ENCODE measurements at places on chromosomes 16 and 17.

GRCh38 chr16:23416816-23417215, 36.2 kb downstream of the COG7 start:
- no peak overlapping the region for H3K4me3 ChIP-seq
- H3K27ac ChIP-seq = no peak overlapping the region
- no peak for DNase-seq
- H3K27me3 ChIP-seq = no peaks in the 10 kb centered on the region

DNA sequence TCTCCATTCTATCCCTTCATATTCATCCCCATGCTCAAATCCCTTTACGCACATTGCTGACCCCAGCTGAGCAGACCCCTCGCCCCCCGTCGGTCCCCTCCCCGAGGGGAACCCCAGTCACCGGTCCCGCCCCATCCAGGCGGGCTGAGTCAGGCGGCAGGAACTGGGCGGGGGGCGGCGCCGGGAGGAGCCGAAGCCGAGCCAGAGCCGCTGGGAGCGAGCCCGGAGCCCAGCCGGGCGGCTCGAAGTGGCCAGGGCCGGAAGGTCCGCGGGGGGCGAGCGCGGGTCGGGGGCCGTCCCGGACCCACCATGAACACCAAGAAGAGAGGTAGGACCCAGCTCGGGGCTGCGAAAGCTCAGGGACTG, 8.6 kb downstream of the RIPOR1 start:
- peak overlapping the region; percentile 79 for H3K27ac ChIP-seq
- H3K36me3 ChIP-seq = peaks cover 2% of the 10 kb centered on the region
- H3K4me3 ChIP-seq = peak overlapping the region; percentile 78
- H3K27me3 ChIP-seq = peaks cover 11% of the 10 kb centered on the region

DNA sequence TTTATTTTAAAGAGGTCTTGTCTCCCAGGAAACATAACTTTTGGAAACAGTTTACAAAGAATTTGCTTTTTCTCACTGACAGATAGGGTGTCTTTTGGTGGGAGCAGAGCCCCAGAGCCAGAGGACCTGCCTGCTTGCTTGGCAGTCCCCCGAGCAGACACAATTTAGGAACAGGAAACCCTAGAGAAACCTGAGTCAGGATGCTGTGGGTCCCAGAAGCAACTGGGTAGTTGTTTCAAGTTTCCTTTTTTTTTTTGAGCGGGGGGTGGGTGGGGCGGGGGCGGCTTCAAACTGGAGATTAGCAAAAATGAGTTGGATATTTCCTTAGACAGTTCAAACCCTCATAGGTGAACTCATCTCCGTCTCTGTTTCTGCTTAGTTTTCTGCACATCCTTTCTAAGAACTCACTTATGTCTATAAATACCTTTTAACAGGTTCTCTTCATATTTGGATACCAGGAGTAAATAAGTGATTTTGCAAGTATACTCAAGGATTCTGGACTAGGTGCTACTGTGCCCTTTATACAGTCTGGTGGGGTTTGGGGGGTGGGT, 135.1 kb downstream of the PRKCA start:
- no peak for DNase-seq
- H3K4me3 ChIP-seq = no peak overlapping the region
- no peaks in the 10 kb centered on the region for H3K27me3 ChIP-seq
- peaks cover 54% of the 10 kb centered on the region for H3K4me1 ChIP-seq
- H3K36me3 ChIP-seq = peaks cover 25% of the 10 kb centered on the region

DNA sequence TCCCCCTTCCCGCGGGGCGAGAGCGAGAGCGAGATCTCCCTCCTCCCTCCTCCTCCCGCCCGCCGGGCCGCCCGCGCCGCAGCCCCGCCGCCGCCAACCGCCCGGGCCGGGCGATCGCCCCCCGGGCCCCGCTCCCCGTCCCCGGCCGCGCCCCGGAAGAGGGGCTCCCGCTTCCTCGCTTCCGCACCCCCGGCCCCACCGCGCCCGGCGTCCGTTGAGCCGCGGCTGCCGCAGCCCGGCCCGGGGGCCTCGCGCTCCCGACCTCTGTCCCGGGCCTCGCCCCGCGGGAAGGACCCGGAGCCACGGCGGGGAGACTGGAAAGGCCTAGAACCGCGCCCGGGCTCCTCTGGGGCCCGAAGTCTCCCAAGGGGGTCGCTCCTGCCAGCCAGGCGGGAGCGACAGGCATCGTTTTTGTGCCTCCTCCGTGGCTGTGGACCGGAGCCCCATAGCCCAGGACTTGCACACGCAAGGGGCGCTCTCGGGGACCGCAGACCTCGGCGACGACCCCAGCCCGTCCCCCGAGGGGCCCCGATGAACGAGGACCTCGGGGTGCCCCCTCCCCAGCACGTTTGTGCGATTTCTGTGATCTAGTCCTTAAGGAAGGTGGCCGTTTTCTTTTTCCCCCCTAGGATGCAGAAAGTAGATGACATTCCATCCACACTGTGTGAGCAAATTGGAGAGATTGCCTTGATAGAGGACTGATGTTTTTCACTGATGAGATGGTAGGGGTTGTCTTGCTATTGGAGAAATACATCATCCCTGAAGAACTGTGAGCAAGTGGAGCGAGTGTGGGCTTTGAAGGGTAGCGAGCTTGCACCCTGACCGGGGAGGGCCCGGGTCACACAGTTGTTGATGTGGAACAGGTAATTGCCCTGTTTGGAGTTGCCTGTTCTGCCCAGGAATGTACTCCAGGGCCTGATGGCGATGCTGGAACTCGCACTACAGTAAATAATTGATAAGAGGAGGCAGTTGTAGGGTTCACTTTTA, 611 bp downstream of the BANP start:
- H3K27me3 ChIP-seq = peaks cover 2% of the 10 kb centered on the region
- peak overlapping the region; percentile 98 for H3K4me3 ChIP-seq
- H3K36me3 ChIP-seq = peaks cover 15% of the 10 kb centered on the region
- H3K27ac ChIP-seq = peak overlapping the region; percentile 100
- peaks cover 67% of the 10 kb centered on the region for H3K4me1 ChIP-seq
- DNase-seq = no peak

- H3K36me3 ChIP-seq = no peaks in the 10 kb centered on the region
- H3K4me1 ChIP-seq = peaks cover 43% of the 10 kb centered on the region
- peak overlapping the region; percentile 41 for H3K4me3 ChIP-seq
- no peaks in the 10 kb centered on the region for H3K27me3 ChIP-seq
- peak overlapping the region; percentile 72 for H3K27ac ChIP-seq
- no peak for DNase-seq
Observed at GRCh38 chr17:76998839-76999238, 130.6 kb downstream of the MGAT5B start.

- peaks cover 2% of the 10 kb centered on the region for H3K27me3 ChIP-seq
- H3K36me3 ChIP-seq = no peaks in the 10 kb centered on the region
- peak overlapping the region; percentile 80 for H3K4me3 ChIP-seq
- DNase-seq = peak; percentile 83
Observed at GRCh38 chr17:36722121-36722902, 120.9 kb downstream of the MRM1 start.

GRCh38 chr17:70368011-70368410, 198.7 kb downstream of the KCNJ2 start:
- no peak for DNase-seq
- H3K27ac ChIP-seq = no peak overlapping the region
- no peaks in the 10 kb centered on the region for H3K36me3 ChIP-seq

DNA sequence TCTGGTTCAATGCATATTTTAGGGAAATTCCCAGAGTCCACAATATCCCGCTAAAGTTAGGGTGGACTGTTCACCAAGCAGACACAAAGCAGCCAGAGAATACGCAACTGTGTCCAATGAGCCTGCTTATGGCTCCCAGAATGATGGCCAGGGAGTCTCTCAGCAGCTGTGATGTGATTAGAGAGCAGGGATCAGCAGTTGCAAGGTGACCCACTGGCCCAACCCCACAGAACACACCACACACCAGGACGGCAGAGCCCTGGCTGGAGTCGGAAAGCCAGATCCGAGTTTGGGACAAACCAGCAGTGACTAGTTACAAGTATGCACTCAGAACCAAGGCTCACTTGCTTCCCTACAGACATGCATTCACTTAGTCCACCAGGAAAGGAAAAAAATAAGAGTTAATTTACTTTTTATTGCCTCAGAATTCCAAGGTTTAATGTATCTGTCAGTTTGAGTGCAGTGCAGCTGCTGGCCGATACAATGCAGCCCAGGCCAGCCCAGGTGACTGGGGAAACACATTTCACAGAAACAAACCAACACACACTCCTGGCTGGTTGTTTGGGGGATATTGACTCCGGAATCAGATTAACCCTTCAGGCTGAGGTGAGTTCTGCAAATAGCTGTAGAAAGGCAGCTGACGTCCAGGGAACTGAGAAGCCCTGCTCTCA, 121.7 kb downstream of the HIC1 start:
- H3K27ac ChIP-seq = no peak overlapping the region
- H3K4me1 ChIP-seq = peaks cover 2% of the 10 kb centered on the region
- no peak for DNase-seq
- H3K4me3 ChIP-seq = no peak overlapping the region

DNA sequence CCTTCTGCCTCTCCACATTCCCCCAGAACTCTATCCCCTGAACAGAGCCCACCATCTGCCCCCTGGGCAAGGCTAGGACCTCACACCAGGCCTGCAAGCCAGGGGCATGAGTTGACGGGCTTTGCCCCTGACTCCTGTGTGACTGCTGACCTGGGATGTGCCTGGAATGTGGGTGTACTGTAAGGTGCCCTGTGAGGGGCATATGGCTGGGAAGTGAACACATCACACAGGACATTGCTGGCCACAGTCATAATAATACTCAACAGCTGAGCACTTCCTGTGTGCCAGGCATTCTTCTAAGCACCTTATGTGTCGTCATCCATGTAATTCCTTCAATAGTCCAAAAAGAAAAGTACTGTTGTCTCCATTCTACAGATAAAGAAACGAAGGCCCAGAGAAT, 13.3 kb downstream of the CES4A start:
- H3K36me3 ChIP-seq = no peaks in the 10 kb centered on the region
- H3K27ac ChIP-seq = no peak overlapping the region
- peaks cover 13% of the 10 kb centered on the region for H3K4me1 ChIP-seq
- H3K27me3 ChIP-seq = no peaks in the 10 kb centered on the region
- H3K4me3 ChIP-seq = no peak overlapping the region
- DNase-seq = no peak

DNA sequence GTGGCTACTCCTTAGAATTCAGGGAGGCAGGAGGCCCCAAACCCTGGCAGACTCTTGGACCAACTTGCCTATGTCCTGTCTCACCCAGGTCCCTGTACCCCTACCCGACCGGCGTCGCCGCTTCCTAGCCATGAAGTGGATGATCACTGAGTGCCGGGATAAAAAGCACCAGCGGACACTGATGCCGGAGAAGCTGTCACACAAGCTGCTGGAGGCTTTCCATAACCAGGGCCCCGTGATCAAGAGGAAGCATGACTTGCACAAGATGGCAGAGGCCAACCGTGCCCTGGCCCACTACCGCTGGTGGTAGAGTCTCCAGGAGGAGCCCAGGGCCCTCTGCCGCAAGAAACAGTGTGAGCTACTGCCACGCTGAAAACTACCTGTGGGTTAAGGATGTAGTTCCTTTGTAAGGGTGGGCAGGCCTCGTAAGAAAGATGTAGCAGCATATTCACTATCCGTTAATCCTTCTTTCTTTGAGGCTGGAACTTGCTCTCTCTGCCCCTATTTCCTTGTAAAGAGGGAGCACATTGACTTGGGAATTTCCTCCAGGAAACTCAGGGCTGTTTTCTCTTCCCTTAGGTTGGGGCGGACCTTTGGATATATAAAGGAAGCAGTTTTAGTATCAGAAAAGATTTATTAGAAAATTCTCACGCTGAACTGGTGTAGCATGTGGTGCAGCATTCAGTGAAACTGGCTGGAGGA, 4.1 kb downstream of the MRPS7 start:
- no peak overlapping the region for H3K27ac ChIP-seq
- peaks cover 23% of the 10 kb centered on the region for H3K4me1 ChIP-seq
- H3K27me3 ChIP-seq = no peaks in the 10 kb centered on the region
- H3K4me3 ChIP-seq = no peak overlapping the region
- DNase-seq = no peak

- peaks cover 84% of the 10 kb centered on the region for H3K4me1 ChIP-seq
- H3K27me3 ChIP-seq = peaks cover 62% of the 10 kb centered on the region
- H3K36me3 ChIP-seq = peaks cover 17% of the 10 kb centered on the region
- H3K27ac ChIP-seq = peak overlapping the region; percentile 42
- peak overlapping the region; percentile 93 for H3K4me3 ChIP-seq
Observed at GRCh38 chr17:8122422-8122923, 1.4 kb downstream of the HES7 start.

DNA sequence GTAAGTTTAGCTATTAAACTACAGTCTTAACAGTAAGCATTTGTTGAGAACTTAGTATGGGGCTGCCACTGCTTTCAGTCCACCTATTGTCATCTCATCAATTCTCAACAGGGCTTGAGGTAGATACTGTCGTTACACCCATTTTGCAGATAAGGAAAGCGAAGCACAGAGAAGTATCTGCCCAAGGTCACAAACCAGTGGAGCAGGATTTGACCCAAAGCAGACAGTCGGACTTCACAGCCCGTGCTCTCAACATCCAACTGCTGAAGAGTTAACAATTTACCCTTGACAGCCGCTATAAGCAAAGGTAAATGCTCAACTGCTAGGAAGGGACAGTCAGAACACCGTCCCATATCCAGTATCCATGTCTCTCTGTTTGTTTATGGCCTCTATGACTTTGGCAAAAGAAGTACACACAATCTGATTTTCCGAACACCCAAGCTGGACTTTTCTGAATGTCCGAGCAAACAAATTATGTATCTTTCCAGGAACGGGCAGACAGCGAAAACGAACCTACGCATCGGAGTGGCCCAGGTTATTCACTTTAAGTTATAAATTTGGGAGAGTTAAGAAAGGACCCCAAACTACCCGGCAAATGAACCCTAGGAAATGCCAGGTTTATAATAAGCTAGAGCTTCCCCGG, 1.2 kb downstream of the SIAH1 start:
- no peak for DNase-seq
- peaks cover 11% of the 10 kb centered on the region for H3K36me3 ChIP-seq
- peak overlapping the region; percentile 95 for H3K27ac ChIP-seq
- H3K27me3 ChIP-seq = no peaks in the 10 kb centered on the region
- H3K4me3 ChIP-seq = peak overlapping the region; percentile 98

DNA sequence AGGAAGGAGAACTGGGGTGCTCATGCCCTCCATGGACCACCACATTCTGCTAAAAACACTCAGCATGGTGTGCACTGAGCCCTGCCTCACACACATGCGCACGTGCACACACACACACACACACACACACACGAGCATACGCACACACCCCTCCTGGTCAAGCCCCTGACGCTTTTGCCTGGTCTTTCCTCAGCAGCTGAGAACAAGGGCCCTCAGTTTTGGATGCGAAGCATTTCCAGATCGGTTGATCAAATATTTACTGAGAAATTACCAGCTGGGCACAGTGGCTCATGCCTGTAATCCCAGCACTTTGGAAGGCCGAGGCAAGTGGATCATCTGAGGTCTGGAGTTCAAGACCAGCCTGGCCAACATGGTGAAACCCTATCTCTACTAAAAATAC, 20.1 kb upstream of the RAI1 start:
- H3K27ac ChIP-seq = no peak overlapping the region
- H3K4me1 ChIP-seq = peaks cover 17% of the 10 kb centered on the region

DNA sequence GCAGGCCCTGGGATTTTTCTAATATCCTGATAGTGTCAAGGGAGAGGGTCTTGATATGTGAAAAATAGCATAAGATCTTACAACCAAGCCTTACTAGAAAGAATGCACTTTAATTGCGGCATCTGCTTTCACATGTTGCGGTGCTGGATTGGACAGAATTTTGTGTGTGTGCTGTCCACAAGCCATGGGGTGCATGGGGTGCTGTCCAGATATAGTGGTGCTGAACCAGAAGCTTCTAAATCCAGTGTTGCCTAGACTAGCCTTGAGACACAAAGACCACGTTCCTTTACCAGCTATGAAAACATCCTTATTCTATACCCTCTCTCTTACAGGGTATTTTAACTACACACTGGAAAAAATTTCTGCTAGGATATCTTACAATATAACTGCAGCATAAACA, 244.0 kb downstream of the TMEM114 start:
- no peaks in the 10 kb centered on the region for H3K36me3 ChIP-seq
- H3K27me3 ChIP-seq = no peaks in the 10 kb centered on the region
- no peaks in the 10 kb centered on the region for H3K4me1 ChIP-seq
- no peak for DNase-seq
- H3K27ac ChIP-seq = no peak overlapping the region

Data from activated naive CD8-positive, alpha-beta T cell treated with anti-CD3 and anti-CD28 coated beads, Interleukin-2, amount 50 U/mL, for 24 hours (primary cell).